ENCODE measurements at places on chromosomes 7 and 10.

GRCh38 chr10:107689323-107689722 lies 524.8 kb upstream of the SORCS1 start:
- no peak for DNase-seq

- no peak for DNase-seq
Observed at GRCh38 chr10:29643771-29644501, 9.2 kb upstream of the SVIL start.

- DNase-seq, result no peak
Observed at GRCh38 chr10:7928536-7928935, 110.2 kb downstream of the TAF3 start.

GRCh38 chr7:156547884-156548561 lies 92.6 kb upstream of the RNF32 start:
- no peak for DNase-seq

Measured in activated naive CD4-positive, alpha-beta T cell treated with anti-CD3 and anti-CD28 coated beads, Interleukin-2, amount 50 U/mL, for 16 hours (primary cell).